ENCODE measurements at places on chromosomes 11 and 22.

GRCh38 chr11:114089748-114090147, 30.2 kb downstream of the ZBTB16 start:
- DNase-seq: no peak

DNA sequence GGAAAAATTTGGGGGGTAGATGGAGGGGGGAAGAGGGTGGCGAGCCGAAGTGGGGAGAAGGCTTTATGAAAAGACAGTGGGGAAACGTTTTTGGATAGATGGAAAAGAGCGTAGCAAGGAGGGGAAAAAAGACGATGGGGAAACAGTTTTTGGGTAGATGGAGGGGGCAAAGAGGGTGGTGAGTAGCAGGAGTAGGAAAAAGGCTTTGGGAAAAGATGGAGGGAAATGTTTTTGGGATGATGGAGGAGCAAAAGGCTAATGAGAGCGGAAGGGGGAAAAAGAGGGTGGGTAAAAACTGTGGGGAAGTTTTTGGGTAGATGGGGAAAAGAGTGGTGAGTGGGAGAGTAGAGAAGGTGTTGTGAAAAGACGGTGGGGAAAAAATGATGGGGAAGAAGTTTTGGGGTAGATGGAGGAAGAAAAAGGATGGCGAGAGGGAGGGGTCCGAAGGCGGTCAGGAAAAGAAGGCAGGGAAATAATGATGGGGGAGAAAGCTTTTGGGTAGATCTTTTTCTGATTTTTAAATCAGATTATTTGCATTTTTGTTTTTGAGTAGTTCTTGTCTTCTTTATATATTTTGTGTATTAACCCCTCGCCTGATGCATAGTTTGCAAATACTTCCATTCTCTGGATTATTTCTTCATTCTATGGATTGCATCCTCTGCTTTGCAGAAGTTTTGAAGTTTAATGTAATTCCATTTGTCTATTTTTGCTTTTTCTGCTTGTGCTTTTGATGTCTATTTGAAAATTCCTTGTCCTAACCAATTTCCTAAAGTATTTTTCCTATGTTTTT, 115.3 kb upstream of the SERPIND1 start:
- no peak for DNase-seq

DNA sequence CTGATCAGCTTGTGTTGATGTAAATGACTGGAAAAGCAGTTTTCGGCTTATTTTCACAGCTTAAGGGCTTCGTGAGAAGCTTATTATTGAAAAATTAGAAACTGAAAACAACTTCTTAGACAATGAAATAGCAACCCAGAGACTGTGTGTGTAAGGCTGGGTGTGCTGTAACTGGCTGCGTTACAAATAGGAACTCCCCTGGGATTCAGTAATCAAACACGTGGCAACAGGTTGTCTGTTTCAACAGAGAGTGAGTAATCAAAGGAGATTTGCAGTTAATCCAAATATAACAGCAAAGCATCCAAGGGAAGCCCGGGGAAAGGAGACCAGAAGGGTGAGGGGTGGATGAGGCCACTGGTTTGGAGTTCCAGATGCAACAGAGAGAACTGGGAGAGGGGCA, 19.2 kb downstream of the NTM start:
- DNase-seq: no peak

- no peak for DNase-seq
Observed at GRCh38 chr11:75855206-75855605, 40.2 kb downstream of the UVRAG start.

- no peak for DNase-seq
Observed at GRCh38 chr22:45612451-45612901, 59.2 kb upstream of the ATXN10 start.

DNA sequence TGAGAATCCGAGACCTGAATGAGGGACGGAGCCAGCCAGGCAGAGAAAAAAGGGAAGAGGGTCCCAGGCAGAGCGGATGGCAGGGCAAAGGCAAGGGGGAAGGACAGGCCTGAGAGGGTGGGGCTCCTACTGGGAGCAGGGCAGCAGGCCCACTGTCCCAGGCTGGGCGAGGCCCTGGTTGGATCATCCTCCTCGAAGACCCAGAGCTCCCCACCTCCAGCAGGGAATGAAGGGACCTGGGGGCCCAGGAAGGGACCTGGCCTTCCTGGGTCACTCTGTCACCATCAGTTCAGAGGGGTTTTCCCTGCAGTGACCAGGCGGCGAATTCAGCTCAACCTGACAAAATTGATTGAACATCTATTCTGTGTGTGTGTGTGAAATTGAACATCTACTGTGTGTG, 4.0 kb downstream of the CD5 start:
- no peak for DNase-seq

- DNase-seq: no peak
Observed at GRCh38 chr22:20137671-20138416, 6.2 kb downstream of the ZDHHC8 start.

DNA sequence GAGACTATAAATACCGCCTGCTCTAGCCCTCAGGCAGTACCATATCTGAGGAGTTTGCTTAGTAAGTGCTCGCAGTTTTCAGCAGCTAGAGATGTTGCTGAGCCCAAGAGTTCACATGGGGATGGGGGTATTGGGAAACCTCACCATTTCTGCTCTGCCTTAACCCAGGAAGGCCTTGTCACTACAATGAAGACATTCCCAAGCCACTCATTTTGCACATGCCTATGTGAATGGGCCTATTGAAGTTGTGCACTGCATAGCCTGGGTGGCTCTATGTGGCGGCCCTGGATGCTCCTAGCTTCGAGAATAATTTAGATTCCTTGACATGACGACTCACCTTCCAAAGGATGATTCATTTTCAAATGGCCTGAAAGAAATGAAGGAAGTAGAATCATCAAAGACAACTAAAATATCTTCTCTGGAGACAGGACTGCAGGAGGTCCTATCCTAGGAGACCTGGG, 163.4 kb downstream of the ADAMTS15 start:
- DNase-seq: no peak

DNA sequence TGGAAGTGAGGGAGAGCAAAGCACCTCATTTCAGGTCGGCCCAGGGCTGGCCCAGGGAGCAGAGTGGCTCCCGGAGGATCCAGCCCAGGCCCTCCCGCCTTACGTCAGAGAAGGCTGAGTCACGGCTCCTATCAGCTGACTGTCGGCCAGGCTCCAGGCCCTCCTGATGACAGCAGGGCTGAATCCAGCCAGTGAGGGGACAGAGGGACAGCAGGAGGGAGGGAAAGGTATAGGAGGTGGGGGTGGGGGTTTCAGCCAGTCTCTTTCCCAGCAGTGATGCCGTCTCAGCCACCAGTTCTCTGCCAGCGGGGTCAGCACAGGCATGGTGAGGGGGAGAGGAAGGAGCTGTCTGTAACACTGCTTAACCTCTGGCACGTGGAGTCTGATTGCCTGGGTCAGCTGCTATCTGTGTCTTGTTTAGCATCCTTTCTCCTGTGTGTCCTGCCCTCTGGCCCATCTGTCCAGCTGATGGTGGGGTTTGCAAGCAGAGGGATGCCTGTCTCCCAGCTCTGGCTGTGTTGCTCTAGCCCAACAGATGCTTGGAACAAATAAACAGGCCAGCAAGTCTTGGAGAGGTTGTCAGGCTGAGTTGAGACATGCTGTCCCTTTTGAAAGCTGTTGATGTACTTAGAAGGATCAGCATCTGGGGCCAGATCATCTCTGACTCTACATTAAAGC, 74.0 kb downstream of the ADAMTS15 start:
- DNase-seq: peak; percentile 49

GRCh38 chr11:126484266-126484665, 128.8 kb downstream of the ST3GAL4 start:
- no peak for DNase-seq

GRCh38 chr22:38862375-38863329, 9.4 kb downstream of the CBX6 start:
- no peak for DNase-seq

- no peak for DNase-seq
Observed at GRCh38 chr11:31529701-31530100, 20.1 kb downstream of the ELP4 start.

- DNase-seq: no peak
Observed at GRCh38 chr22:34914846-34915245, 151.1 kb upstream of the ISX start.

GRCh38 chr11:36142439-36142838, 146.8 kb downstream of the COMMD9 start:
- DNase-seq: no peak

DNA sequence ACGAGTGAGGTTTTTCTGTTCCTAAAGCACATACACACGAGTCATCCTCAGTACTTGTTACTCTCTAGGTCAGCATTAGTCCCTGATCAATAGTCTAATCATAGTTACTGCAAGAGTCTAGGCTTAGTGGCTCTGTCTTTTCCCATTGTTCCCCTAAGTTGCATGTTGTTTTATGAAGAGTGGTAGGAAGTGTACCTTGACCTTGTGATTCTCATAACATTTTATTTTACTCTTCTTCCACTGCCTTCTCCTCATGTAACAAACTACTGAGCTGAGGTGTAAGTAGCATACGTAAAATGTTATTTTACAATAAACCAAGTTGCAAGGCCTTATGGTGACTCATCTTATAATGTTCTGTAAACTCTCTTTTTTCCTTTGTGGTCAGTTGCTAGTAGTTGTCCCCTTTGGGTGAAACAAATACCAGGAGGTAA, 15.0 kb downstream of the METTL15 start:
- DNase-seq: no peak

GRCh38 chr11:124322356-124322755, 2.4 kb upstream of the OR8D2 start:
- DNase-seq: no peak

GRCh38 chr11:61116426-61117167, 14.3 kb downstream of the CD5 start:
- peak; percentile 53 for DNase-seq

DNA sequence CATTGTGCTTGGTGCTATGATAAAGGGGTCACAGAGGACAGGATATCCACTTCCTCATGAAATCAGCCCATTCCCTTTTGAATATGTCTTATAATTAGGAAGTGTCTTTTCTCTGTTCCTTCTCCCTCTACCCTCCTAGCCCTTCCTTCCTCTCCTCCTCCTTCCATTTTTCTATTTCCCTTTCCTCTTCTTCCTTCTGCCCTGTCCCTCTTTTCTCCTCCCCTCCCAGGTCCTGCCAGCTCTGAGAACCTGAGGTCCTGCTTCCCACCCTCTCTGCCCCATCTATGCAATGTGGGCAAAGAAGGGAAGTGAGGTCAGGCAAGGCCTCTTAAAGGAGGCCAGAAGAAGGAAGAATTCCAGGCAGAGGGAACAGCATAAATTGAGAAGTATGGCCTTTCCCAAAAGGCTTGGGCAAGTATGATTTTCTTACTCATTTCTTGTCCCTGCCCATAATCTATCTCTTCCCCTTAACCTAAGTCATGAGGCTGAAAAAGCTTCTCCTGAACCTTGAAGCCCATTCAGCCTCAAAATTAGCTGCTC, 7.7 kb upstream of the UBASH3B start:
- no peak for DNase-seq

GRCh38 chr11:3200388-3201111, 18.1 kb downstream of the MRGPRG start:
- no peak for DNase-seq

DNA sequence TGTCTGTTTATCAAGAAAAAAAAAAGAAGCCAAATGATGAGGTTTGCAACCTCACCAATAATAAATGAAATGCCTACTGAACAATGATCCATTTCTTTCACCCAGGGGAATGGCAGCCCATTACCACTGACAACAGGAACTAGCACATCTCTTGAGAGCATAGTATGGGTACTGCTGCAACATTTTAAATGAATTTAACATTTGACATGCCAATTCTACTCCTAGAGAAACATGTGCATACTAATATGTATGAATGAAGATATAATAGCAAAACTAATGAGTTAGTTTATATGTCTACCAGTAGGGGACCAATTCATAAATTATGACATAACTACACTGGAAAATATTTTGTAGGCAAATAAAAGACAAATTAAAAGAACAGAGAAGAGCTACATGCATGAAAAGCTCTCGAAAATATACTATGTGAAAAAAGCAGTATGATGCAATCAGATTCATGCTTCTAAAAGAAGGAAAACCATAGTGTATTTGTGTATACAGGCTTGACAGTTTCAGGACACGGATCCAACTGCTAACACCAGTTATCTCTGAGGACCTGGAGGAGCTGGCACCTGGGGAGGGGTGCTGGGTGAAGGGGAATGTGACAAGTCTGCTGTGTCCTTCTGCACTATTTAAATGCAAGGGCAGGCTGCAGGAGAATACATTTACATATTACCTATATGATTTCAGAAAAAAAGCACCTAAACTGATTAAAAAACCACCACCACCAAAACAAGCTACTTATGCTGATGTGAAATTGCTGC, 6.9 kb downstream of the SMCO4 start:
- no peak for DNase-seq

GRCh38 chr11:96331699-96332116, 11.3 kb downstream of the MAML2 start:
- DNase-seq: no peak

GRCh38 chr22:30027169-30027568, 53.1 kb upstream of the HORMAD2 start:
- no peak for DNase-seq

DNA sequence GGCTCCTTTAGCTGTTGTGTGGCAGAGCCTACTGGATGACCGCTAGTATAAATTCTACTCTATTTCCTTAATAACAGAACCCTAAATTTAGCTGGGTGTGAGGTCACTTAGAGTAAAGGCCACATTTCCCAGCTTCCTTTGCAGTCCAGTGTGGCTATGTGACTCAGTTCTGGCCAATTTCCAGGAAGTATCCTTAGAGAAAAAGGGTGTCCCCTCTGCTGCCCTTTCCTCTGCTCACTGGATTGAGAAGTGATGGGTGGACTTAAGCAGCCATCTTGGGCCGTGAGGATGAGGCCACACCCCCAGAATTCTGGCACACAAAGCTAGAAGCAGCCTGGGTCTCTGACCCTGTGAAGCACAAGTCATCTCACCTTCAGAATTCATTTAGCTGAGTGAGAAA, 11.7 kb upstream of the RASD2 start:
- no peak for DNase-seq

- DNase-seq: no peak
Observed at GRCh38 chr11:92667486-92668152, 301.8 kb upstream of the MTNR1B start.

GRCh38 chr22:40023341-40023841, 28.6 kb downstream of the FAM83F start:
- no peak for DNase-seq

DNA sequence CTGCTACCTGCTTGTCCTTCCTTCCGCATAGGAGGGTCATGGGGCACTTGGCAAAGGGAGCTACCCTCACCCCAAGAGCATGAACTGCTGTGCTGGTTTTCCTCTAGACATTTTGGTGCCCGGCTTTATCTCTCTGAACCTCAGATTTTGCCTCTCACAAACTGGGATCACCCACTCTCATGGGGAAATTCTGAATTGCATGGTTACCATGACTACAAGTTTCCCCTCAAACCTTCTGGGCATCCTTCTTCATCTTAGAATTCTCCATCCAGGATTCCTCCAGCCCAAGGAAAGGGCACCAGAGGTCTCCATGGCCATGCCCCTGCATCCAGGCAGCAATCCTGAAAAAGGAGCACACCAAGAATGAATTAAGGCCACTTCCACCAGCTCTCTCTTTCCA, 180.1 kb upstream of the NECTIN1 start:
- DNase-seq: no peak
